ENCODE measurements at places on chromosomes 16 and 17.

GRCh38 chr16:11977376-11978041 lies 975 bp downstream of the SNX29 start:
- peak; percentile 43 for DNase-seq

- DNase-seq, result no peak
These were observed 22.3 kb upstream of the KRT10 start for GRCh38 chr17:40844671-40845107.

DNA sequence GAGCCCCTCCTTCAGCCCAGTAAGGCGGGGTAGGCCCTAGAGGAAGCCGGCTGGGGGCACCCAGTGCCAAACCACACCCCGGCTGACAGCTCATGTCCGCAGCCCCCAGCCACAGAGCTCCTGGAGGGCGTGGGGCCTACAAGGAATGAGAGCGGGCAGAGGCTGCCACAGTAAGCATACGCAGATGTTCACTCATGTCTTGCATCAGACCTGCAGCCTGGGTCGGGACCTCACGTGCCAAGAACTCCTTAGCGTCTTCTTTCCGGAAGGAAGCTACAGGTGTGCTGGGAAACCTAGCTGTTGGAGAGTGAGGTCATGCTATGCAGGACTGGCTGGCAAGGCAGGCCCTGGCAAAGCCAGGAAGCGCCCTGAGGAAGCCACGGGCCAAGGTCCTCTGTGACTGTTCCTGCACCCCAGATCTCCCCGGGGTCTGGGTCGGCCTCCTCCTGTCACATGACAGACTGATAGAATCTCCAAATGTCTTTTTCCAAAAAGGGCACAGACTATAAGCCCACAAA lies 1.6 kb downstream of the ZNF598 start:
- DNase-seq, result no peak

GRCh38 chr17:38747463-38748148 lies 530 bp downstream of the PCGF2 start:
- DNase-seq, result no peak

DNA sequence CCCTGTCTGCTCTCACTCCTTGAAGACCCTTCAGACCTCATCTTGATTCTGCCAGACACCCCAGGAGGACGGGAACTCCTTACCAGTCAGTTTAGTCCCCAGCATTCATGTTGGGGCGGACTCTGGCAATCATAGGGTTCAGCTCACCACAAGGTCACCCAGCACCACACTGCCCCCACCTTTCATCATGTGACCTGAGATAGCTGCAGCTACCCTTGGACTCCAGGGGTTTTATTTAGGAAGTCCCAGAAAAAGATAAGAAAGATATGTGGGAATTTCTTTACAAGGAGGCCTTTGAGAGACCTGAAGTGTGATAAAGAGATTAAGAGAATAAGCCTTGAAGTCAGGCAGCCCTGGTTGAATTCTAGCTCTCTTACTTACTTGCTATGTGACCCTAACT lies 59.8 kb upstream of the NLK start:
- no peak for DNase-seq

DNA sequence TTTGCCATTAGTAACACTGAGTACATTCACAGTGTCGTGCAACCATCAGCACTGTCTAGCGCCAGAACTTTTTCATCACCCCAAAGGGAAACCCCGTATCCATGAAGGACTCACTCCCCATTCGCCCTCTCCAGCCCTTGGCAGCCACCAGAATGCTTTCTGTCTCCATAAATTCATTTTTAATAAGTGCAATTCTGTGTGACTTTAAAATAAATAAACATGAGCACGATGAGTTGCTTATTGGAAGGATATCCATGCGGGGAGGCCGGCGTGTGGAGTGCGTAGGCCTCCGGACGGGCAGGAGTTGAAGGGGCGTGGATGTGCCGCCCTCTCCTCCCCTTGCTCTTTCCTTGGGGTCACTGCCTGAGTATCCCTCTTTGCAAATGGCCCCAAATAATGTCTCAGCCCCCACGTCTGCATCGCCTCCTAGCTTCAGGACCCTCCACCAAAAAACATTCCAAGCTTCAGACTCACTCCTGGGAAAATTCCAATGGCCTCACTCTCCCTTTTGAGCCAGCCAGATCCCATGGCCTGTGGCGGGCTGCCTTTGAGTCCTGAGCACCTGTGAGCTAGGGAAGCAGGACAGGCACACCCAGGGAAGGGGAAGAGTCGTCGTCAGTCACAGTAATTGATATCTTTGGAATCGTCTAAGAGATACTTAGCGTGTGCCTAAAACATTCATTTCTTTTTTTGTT lies 306.3 kb downstream of the SEC14L1 start:
- DNase-seq, result no peak

- DNase-seq, result no peak
These were observed 28.6 kb upstream of the SPNS3 start for GRCh38 chr17:4405038-4405669.

GRCh38 chr16:57984443-57985203 lies 13.7 kb upstream of the CNGB1 start:
- DNase-seq, result no peak

- DNase-seq, result no peak
These were observed 1.8 kb downstream of the SYNGR3 start for GRCh38 chr16:1991588-1991947.

GRCh38 chr17:5121186-5121841 lies 5.5 kb downstream of the USP6 start:
- no peak for DNase-seq

DNA sequence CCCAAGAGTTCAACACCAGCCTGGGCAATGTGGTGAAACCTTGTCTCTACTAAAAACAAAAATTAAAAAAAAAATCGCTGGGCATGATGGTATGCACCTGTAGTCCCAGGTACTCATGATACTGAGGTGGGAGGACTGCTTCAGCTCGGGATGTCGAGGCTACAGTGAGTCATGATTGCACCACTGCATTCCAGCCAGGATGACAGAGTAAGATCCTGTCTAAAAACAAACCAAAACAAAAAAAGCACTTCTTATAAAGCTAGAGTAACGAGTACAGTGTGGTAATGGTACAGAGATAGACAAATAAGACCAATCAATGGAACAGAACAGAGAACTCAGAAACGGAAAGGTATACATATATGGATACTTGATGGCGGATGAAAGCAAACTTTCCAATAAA lies 4.4 kb downstream of the NSMCE1 start:
- DNase-seq, result no peak

DNA sequence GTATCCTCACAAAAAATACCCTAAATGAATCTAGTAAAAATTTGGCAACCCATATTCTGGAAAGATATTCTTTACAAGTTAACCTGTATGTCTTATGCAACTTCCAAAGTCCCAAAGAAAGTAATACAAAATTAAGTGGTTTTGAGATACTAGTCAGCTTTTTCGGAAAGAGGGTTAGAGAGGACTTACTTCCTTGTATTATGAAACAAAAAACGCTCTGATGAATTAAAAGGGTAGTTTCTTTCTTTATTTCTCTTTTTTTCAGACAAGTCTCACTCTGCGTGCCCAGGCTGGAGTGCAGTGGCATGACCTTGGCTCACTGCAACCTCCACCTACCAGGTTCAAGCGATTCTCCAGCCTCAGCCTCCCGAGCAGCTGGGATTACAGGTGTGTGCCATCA lies 51.6 kb downstream of the KANSL1 start:
- DNase-seq, result no peak

GRCh38 chr16:57645169-57645568 lies 16.7 kb downstream of the ADGRG1 start:
- no peak for DNase-seq

GRCh38 chr16:89574681-89575246 lies 794 bp upstream of the CPNE7 start:
- DNase-seq, result no peak

Data from skeletal muscle cell (primary cell).